ENCODE measurements at places on chromosomes 5 and 9. TPM values are rescaled to one million over a fixed set of nuclear protein-coding genes. Genes with fewer than 3 reads are reported as not detected.

AGXT2 gene
- not detected for total RNA-seq

IL13 gene
- not detected for total RNA-seq

AQP7 gene
- total RNA-seq = 4.4 TPM

PRLR gene
- 5.7 TPM for total RNA-seq

PRRT1B gene
- 7.1 TPM for total RNA-seq

HSPB3 gene
- not detected for total RNA-seq

GMCL2 gene
- not detected for total RNA-seq

FRMPD1 gene
- 0.44 TPM for total RNA-seq

C5orf58 gene
- total RNA-seq = not detected

LPAR1 gene
- 16.2 TPM for total RNA-seq

All from progenitor cell of endocrine pancreas (in vitro differentiated cells).